ENCODE measurements at places on chromosomes 4 and X. TPM values are rescaled to one million over a fixed set of nuclear protein-coding genes. Genes with fewer than 3 reads are reported as not detected.

- H3K27me3 ChIP-seq, result peaks cover 3% of the 10 kb centered on the region
- H3K4me3 ChIP-seq, result no peak overlapping the region
- no peak overlapping the region for H3K27ac ChIP-seq
- no peaks in the 10 kb centered on the region for H3K4me1 ChIP-seq
- DNase-seq, result no peak
- no peaks in the 10 kb centered on the region for H3K36me3 ChIP-seq
These were observed 493 bp downstream of the TCEAL5 start for GRCh38 chrX:103275947-103276567.

DNA sequence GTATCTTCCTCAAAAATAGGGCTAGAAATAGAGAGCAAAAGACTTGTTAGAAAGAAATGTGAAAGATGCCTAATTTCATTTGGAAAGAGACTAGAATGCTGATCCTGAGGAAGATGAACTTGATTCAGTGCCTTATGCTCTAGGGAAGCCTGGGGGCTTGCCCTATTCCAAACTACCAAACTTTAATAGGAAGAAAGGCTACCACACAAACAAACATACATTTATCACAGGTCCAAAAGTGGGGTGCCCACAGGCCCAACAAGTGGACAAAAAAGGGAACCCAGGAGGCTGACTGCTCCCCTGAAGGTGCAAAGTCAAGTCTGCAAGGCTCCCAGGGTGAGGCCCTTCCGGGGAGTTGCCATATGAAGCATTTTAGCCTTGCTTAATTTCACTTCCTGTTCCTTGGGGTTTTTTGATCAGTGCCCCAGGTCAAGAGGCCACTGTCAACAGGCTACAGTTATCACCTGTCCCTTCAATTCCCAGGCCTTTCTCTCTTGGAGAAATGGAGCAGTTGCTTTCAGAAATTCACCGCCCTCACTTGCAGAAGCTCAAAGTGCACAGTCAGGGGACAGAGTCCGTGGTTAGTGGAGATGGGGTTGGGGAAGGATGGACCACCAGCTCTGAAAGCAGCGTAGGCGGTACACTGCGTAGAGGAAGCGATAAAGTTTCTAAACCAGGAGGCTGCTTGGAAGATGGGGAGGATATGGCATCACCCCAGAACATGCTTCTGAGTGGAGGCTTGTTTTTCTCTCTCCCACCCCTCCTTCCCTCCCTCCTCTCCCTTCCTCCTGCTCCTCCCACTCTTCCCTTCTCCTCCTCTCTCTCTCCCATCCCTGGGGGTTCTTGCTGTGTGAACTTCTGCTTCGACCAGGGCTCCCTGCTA lies 36.4 kb downstream of the TMEM154 start:
- no peaks in the 10 kb centered on the region for H3K36me3 ChIP-seq
- no peak overlapping the region for H3K4me3 ChIP-seq
- H3K27ac ChIP-seq, result no peak overlapping the region
- DNase-seq, result no peak
- H3K27me3 ChIP-seq, result no peaks in the 10 kb centered on the region
- peaks cover 33% of the 10 kb centered on the region for H3K4me1 ChIP-seq

DNA sequence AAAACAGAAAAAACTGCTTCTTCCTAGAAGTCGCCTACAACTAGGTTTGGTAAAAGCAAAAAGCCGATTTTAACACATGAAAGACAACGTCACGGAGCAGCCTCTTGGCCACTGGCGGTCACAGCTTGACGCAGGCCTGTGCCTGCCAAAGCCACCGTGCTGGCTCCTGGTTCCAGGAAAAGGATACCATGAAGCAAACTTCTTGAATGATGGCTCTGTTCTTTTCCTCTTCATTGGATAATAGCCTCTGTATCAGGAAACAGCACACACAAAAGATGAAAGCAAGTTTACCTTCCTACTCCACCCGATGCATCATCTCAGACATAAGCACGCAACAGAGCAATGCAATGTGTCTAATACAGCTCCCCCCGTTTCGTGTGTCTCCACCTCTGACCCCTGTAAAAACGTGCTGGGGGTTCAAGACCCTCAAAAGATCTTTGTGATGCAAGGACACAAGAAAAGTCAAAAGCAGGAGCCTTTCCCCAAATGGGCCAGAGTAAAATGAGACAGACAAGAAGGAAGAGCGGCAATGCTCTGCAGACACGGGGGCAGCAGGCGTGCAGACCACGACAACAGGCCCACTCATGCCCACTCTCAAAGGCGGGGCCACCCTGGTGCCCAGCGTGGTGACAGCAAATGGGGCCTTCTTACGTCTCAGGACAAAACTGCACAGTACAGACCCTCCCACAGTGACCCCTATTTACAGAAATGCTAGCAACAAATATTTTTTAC lies 19.4 kb downstream of the GAK start:
- DNase-seq, result no peak
- H3K36me3 ChIP-seq, result no peaks in the 10 kb centered on the region
- H3K27ac ChIP-seq, result no peak overlapping the region
- H3K4me1 ChIP-seq, result peaks cover 24% of the 10 kb centered on the region
- no peaks in the 10 kb centered on the region for H3K27me3 ChIP-seq

DNA sequence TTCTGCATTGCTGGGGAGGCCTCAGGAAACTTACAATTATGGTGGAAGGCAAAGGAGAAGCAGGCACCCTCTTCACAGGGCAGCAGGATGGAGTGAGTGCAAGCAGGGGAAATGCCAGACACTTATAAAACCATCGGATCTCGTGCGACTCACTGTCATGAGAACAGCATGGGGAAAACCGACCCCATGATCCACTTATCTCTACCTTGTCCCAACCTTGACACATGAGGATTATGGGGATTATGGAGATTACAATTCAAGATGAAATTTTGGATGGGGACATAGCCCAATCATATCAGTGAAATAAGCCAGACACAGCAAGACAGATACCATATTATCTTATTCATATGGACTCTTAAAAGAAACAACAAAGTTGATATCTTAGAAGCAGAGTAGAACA lies 134.9 kb downstream of the C4orf33 start:
- no peaks in the 10 kb centered on the region for H3K27me3 ChIP-seq
- H3K4me1 ChIP-seq, result no peaks in the 10 kb centered on the region
- no peak overlapping the region for H3K4me3 ChIP-seq
- no peak overlapping the region for H3K27ac ChIP-seq
- H3K36me3 ChIP-seq, result no peaks in the 10 kb centered on the region

- peaks cover 45% of the 10 kb centered on the region for H3K36me3 ChIP-seq
- no peak overlapping the region for H3K4me3 ChIP-seq
- no peak overlapping the region for H3K27ac ChIP-seq
- no peak for DNase-seq
These were observed 641.6 kb downstream of the ANKRD50 start for GRCh38 chr4:124070688-124071484.

GRCh38 chrX:69362856-69363255 lies 141.3 kb upstream of the NALF2 start:
- H3K4me3 ChIP-seq, result no peak overlapping the region
- peak overlapping the region; percentile 91 for H3K27ac ChIP-seq
- no peak for DNase-seq
- no peaks in the 10 kb centered on the region for H3K36me3 ChIP-seq
- H3K4me1 ChIP-seq, result no peaks in the 10 kb centered on the region

DNA sequence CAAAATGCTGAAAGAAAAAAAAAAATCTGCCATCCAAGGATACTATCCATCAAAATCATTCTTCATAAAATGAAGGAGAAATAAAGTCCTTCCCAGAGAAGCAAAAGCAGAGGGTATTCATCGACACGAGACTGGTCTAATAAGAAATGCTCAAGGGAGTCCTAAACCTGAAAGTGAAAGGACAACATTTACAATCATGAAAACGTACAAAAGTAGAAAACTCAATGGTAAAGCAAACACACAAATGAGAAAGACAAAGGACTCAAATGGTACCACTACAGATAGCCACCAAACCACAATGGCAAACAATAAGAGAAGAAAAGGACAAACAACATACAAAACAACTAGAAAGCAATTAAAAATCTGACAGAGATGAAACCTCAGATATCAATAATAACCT lies 41.0 kb downstream of the CD99L2 start:
- no peaks in the 10 kb centered on the region for H3K27me3 ChIP-seq
- H3K36me3 ChIP-seq, result peaks cover 42% of the 10 kb centered on the region
- H3K4me3 ChIP-seq, result no peak overlapping the region
- no peaks in the 10 kb centered on the region for H3K4me1 ChIP-seq
- DNase-seq, result no peak

- no peak for DNase-seq
- H3K27ac ChIP-seq, result no peak overlapping the region
- peaks cover 4% of the 10 kb centered on the region for H3K4me1 ChIP-seq
- peak overlapping the region; percentile 31 for H3K4me3 ChIP-seq
- no peaks in the 10 kb centered on the region for H3K36me3 ChIP-seq
These were observed 10.8 kb upstream of the GTPBP6 start for GRCh38 chrX:329291-329910.

- H3K4me3 ChIP-seq, result no peak overlapping the region
- H3K4me1 ChIP-seq, result peaks cover 32% of the 10 kb centered on the region
- H3K27ac ChIP-seq, result peak overlapping the region; percentile 95
- DNase-seq, result no peak
These were observed 59.8 kb downstream of the SLC9A6 start for GRCh38 chrX:136045008-136045407.

- peaks cover 39% of the 10 kb centered on the region for H3K36me3 ChIP-seq
- no peaks in the 10 kb centered on the region for H3K27me3 ChIP-seq
- no peak for DNase-seq
- H3K4me3 ChIP-seq, result no peak overlapping the region
- H3K4me1 ChIP-seq, result no peaks in the 10 kb centered on the region
These were observed 56.5 kb downstream of the FBXL5 start for GRCh38 chr4:15598644-15599043.

Gene GYG2
- total RNA-seq, result 75.6 TPM
